Activated CD4-positive, alpha-beta T cell treated with anti-CD3 and anti-CD28 coated beads, Interleukin-2, amount 10 ng/mL, durations not matched to agents 24 days and 14 days (primary cell): ENCODE measurements at places on chromosomes 5 and 9. TPM values are rescaled to one million over a fixed set of nuclear protein-coding genes. Genes with fewer than 3 reads are reported as not detected.
A peak's percentile ranks its signal among the peaks of the same experiment; 100 is the strongest.

Gene GTF3C4
- total RNA-seq = 19.4 and 19.5 TPM in 2 replicates

Gene UNC5A
- not detected in 2 replicates for total RNA-seq

Gene SVEP1
- not detected in 2 replicates for total RNA-seq

Gene SOHLH1
- total RNA-seq = not detected in 2 replicates

Gene CSF2
- total RNA-seq = 1,084 and 1,122 TPM in 2 replicates

Gene CDH6
- total RNA-seq = not detected in 2 replicates

Gene CCNO
- total RNA-seq = 0.26 TPM in 1 of 2 replicates, not detected in the other

DNA sequence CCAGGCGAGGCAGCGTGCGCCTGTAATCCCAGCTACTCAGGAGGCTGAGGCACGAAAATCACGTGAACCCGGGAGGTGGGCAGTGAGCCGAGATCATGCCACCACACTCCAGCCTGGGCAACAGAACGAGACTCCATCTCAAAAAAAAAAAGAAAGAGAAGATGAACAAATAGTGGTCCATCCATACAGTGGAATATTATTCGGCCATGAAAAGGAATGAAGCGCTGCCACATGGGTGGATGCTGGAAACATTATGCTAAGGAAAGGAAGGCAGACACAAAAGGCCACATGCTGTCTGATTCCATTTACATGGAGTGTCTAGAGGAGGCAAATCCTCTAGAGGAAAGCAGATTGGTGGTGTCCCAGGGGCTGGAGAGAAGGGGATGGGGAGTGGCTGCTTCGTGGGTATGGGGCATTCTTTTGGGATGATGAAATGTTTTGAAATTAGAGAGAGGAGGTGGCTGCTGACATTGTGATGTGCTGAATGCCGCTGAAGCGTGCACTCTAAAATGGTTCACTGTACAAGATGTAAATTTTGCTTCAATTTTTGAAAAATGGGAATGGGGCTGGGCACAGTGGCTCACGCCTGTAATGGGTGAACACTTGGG, 17.0 kb downstream of the PLPP7 start:
- H3K4me3 ChIP-seq = no peak overlapping the region
- no peaks in the 10 kb centered on the region for H3K27me3 ChIP-seq
- H3K27ac ChIP-seq = no peak overlapping the region
- H3K36me3 ChIP-seq = no peaks in the 10 kb centered on the region
- no peak for DNase-seq

GRCh38 chr5:148455185-148455584, 71.4 kb downstream of the FBXO38 start:
- H3K36me3 ChIP-seq = no peaks in the 10 kb centered on the region
- peaks cover 13% of the 10 kb centered on the region for H3K27me3 ChIP-seq
- H3K4me3 ChIP-seq = no peak overlapping the region
- DNase-seq = no peak
- H3K27ac ChIP-seq = no peak overlapping the region

DNA sequence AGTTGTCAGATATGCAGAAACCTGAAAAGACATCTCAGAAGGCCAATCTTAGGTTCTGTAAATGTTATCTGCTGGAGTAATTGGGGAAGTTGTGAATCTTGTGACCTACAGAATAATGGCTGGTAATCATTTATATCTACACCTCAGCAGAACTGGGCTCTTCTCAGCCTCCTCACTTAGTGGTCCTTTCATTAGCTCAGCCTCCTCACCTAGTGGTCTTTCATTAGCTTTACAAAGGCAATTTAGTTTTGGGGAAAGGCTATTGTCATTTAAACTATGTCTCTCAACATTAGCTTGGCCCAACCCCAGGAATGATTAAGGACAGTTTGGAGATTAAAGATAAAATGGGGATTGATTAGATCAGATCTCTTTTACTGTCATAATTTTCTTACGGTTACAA, 284.2 kb upstream of the SGCD start:
- H3K27me3 ChIP-seq = no peaks in the 10 kb centered on the region
- DNase-seq = no peak
- no peaks in the 10 kb centered on the region for H3K4me1 ChIP-seq

DNA sequence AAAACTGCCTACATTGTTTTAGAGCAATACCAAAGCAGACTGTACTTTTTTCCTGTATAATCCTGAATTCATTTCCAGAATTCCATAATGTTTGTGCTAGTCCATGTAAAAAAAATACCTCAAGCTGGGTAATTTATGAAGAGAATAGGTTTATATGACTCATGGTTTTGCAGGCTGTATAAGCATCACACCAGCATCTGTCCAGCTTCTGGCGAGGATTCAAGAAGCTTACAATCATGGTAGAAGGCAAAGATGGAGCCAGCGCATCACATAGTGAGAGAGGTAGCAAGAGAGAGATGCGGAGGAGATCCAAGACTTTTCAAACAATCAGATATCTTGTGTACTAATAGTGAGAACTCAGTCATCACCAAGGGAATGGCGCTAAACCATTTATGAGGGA, 280.3 kb upstream of the CDH9 start:
- H3K4me3 ChIP-seq = no peak overlapping the region
- no peak overlapping the region for H3K27ac ChIP-seq
- H3K27me3 ChIP-seq = no peaks in the 10 kb centered on the region
- no peak for DNase-seq
- H3K4me1 ChIP-seq = no peaks in the 10 kb centered on the region

GRCh38 chr9:133761641-133762248, 23.6 kb upstream of the SARDH start:
- H3K27me3 ChIP-seq = no peaks in the 10 kb centered on the region
- no peak for DNase-seq
- no peaks in the 10 kb centered on the region for H3K4me1 ChIP-seq
- no peaks in the 10 kb centered on the region for H3K36me3 ChIP-seq
- H3K27ac ChIP-seq = no peak overlapping the region

- no peak overlapping the region for H3K4me3 ChIP-seq
- no peak for DNase-seq
- no peaks in the 10 kb centered on the region for H3K27me3 ChIP-seq
- no peaks in the 10 kb centered on the region for H3K4me1 ChIP-seq
- H3K27ac ChIP-seq = no peak overlapping the region
Observed at GRCh38 chr5:60297658-60298057, 402.3 kb downstream of the DEPDC1B start.

DNA sequence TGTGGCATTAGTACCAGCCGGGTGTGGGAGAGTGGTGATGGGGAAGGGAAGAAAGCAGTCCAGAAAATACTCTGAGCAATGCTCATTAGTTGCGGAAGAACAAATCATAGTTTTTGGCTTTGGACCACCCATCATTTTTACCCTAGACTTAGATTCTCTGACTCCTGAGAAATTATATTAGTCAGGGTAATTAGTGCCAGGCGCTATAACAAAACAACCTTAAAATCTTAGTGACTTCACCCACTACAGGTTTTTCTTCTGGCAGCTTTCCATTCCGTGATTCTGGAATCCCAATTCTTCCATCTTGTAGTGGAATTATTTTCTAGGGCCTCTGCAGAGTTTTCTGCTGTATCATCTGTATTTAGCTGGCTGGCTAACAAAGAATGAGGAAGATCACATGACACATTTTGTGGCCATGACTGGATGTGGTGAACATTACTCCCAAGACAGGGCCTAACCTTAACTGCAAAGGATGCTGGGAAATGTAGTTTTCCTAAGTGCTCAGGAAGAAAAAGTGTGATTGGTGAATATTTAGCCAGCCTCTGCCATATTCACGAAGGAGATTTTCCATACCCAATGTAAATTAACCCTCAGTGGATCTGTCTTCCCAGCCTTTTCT, 373.0 kb upstream of the MEF2C start:
- H3K36me3 ChIP-seq = no peaks in the 10 kb centered on the region
- H3K4me1 ChIP-seq = no peaks in the 10 kb centered on the region
- no peak overlapping the region for H3K27ac ChIP-seq
- no peak for DNase-seq
- H3K27me3 ChIP-seq = no peaks in the 10 kb centered on the region

DNA sequence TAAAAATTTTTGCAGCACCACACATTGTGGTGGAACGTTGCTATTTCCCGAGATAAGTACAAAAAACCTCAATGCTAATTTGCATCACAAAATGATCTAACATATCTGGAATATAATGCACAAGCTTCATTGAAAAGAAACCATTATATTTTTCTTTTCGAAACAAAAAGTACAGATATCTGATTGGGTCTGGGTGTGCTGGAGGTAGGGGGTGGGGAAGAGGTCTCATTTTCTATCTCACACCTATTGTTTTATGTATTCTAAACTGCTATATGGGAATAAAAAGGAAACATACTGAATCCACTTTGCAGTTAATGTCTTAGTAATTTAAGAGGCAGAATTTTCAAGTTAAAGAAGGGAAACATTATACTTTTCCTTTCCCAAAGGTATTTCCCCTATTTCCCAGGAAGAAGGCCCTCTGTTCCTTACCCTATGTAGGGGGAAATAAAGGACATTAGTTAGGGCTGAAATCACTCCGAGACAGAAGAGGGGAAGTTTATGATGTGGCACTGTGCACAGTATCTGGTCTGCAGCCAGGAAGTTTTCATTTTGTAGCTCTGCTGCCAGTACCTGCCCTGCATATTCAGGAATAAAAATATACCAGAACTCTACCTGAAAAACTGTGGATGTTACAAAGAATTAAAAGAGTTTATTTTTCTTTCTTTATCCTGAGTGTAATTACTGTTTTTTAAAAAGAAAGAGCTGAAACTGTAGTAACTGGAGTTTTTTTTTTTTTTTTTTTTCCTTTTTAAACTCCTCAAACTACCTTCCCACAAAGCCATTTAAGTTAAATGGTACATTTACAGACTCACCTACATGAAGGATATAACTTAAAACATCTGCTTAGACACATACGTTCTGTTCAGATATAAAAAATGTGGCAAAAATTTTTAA, 7.4 kb downstream of the MEF2C start:
- no peak overlapping the region for H3K4me3 ChIP-seq
- no peak overlapping the region for H3K27ac ChIP-seq
- DNase-seq = no peak
- no peaks in the 10 kb centered on the region for H3K36me3 ChIP-seq
- H3K27me3 ChIP-seq = peaks cover 18% of the 10 kb centered on the region

DNA sequence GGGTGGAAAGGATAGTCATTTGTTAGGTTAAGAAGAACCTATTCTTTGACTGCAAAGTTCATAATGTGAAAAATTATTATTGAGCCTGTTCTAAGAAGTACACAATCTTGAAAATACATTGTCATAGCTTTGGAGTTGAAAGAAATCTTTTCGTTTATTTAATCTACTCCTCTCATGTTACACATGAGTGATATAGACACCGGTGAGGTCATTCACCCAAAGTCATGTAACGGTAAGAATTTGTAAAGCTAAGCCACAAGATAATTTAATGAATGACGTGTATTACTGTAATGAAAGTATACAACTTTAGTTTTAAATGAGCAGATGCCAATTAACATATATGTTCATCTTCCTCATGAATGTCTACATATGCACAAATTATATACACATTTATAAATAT, 284.1 kb upstream of the PDE4D start:
- H3K27ac ChIP-seq = no peak overlapping the region
- no peaks in the 10 kb centered on the region for H3K36me3 ChIP-seq
- no peaks in the 10 kb centered on the region for H3K4me1 ChIP-seq
- H3K27me3 ChIP-seq = no peaks in the 10 kb centered on the region

DNA sequence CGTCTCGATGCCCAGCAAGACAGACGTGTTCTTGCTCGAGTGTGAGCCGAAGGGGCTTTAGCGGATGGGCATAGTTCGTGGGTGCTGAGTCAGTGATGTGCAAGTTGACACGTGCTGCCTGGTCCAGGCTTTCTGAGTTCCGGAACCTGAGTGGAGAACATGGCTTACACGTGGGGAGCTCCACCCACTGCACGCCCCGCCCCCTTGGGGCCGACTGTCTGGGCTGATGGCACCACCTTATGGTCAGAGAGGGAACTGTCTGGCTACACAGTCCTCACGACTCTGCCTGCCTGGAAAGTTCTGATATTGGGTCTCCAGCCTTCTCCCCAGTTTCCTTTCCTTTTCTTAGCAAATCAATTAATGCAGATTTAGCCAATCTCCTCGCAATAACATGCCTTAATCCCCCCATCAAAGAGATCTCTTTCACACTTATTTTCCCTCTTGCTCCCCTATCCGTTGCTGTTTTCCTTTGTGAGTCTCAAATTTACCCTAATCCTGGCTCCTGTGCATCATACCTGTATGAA, 3.8 kb upstream of the STC2 start:
- peak; percentile 98 for DNase-seq
- peak overlapping the region; percentile 43 for H3K4me3 ChIP-seq
- H3K27me3 ChIP-seq = peaks cover 5% of the 10 kb centered on the region
- H3K36me3 ChIP-seq = peaks cover 14% of the 10 kb centered on the region
- peak overlapping the region; percentile 84 for H3K27ac ChIP-seq
- peaks cover 22% of the 10 kb centered on the region for H3K4me1 ChIP-seq

DNA sequence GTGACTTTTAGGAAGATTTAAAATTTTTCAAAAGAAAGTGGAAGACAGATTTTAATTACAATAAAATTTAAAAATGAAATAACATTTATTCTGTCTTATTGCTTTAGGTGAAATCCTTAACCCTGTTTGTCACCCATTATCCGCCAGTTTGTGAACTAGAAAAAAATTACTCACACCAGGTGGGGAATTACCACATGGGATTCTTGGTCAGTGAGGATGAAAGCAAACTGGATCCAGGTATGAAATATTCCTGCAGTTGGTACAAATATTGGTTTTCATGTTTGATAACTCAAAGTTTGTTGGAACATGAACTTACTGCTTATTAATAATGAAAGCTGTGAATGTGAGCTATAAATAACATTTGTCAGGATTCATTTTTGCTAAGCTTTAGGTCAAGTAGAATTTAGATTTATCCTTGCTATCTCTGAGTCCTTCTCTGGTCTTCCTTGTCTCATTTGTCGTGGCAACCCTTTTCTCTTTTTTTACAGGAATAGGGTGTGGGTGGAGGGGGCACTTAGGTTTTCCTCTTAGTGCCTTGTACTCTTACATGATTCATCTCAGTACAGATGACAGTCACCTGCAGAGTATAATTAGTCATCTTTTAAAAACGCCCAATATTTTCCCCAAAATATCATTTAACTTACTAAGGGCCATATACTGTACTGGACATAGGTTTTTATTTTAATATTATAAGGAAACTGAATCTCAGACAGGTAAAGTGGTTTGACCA, 95.3 kb upstream of the RASGRF2 start:
- peaks cover 53% of the 10 kb centered on the region for H3K4me1 ChIP-seq
- DNase-seq = no peak
- H3K27ac ChIP-seq = peak overlapping the region; percentile 74
- peak overlapping the region; percentile 26 for H3K4me3 ChIP-seq
- peaks cover 53% of the 10 kb centered on the region for H3K36me3 ChIP-seq

DNA sequence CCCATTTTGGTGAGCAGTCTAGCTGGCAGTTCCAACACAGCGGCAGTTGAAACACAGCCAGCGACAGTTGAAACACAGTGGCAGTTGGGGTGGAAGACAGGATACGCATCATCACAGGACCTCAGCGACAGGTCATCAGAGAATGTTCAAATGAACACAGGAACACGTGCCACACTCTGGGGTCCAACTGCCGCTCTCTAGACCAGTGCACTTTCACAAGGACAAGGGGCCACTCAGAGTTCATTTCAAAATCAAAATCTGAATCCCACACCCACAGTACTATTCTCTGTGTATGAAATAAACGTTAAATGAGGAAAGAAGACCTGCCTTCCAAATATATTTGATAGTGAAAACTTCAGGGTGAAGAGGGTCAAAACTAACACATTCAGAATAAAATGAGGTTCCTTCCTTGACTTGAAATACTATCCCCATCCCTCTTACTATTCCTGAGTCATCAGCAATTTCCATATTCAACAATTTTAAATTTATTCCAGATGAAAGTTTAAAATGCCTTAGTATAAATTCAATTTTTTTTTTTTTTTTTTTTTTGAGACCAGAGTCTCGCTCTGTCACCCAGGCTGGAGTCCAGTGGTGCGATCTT, 53.0 kb upstream of the SIMC1 start:
- DNase-seq = no peak
- H3K4me3 ChIP-seq = no peak overlapping the region
- peaks cover 14% of the 10 kb centered on the region for H3K27me3 ChIP-seq
- H3K36me3 ChIP-seq = no peaks in the 10 kb centered on the region
- no peaks in the 10 kb centered on the region for H3K4me1 ChIP-seq

- peaks cover 5% of the 10 kb centered on the region for H3K27me3 ChIP-seq
- H3K4me1 ChIP-seq = peaks cover 4% of the 10 kb centered on the region
- peaks cover 13% of the 10 kb centered on the region for H3K36me3 ChIP-seq
- no peak overlapping the region for H3K27ac ChIP-seq
Observed at GRCh38 chr9:109002141-109002540, 11.2 kb downstream of the CTNNAL1 start.
